ENCODE measurements at places on chromosomes 4 and X.

DNA sequence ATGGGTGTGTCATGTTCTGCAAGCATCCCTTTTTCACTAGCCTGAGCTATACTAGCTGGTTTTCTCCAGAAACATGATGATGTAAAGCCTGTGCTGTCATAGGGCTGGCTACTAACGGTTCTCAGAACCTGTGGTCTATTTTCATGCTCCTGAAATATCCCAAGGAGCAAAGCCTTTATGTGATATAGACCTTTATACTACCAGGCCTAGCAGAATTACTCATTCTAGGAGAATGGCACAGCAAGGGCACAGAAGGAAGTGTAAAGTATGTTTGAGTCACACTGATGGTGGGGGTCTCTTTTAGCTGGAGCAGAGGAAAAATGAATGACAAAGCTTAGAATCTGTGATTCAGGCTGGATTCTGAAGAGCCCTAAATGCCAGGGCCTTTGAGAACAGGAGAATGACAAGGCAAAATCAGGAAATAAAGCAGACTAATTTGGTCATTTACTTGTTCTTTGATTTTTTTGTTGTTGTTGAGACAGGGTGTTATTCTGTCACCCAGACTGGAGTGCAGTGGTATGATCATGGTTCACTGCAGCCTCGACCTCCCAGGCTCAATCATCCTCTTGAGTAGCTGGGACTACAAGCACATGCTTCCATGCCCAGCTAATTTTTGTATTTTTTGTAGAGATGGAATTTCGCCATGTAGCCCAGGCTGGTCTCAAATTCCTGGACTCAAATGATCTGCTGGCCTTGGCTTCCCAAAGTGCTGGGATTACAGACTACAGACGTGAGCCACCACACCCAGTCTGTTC is 11.8 kb downstream of the TCEAL1 start:
- no peak for DNase-seq

- DNase-seq: no peak
Observed at GRCh38 chr4:161894493-161895167, 269.2 kb downstream of the FSTL5 start.

DNA sequence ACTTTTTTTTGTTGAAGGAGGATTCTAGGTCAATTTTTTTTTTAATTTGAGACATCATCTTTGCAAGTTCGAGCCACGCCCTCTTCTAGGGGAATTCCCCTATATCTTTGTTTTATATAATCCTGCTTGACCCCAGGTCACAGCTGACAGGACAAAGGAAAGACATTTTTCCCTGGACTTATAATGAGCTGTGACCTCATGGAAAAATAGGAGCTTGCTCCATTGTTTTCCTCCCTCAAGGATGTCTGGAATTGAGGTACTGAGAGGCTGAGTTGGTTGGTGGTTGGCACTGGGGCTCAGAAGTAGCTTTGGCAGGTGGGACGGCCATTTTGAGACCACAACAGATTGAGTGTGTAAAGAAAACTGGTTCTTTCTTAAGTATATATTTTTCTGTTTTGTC is 49.0 kb downstream of the GBA3 start:
- no peak for DNase-seq

DNA sequence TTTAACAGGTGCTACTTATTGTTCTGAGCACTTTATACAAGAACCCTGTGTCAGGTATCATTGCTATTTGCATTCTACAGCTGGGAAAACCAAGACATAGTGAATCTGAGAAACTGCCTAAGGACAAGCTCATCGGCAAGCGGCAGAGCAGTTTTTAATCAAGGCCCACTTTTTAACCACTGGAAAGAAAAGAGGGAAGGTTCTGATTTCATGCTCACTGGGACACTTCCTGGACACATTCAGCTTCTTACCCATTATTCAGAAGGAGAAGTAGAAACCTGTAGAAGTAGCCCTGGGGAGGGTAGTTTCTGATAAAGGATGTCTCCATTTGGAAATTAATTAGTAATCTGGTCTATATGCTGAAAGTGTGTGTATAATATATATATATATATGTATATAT is 2.5 kb upstream of the LNX1 start:
- DNase-seq: no peak

- DNase-seq: no peak
Observed at GRCh38 chrX:10769696-10770619, 149.6 kb upstream of the MID1 start.

Measured in stimulated activated CD8-positive, alpha-beta memory T cell treated with anti-CD3 and anti-CD28 coated beads, Interleukin-4, amount 100 ng/mL, for 48 hours (primary cell).